Stimulated activated CD4-positive, alpha-beta T cell treated with anti-CD3 and anti-CD28 coated beads, Interleukin-12 subunit alpha, Interleukin-12 subunit beta, amount 100 ng/mL, for 48 hours (primary cell): ENCODE measurements at places on chromosomes 6 and 20.

- no peak for DNase-seq
Observed at GRCh38 chr6:42281570-42281969, 63.9 kb upstream of the MRPS10 start.

DNA sequence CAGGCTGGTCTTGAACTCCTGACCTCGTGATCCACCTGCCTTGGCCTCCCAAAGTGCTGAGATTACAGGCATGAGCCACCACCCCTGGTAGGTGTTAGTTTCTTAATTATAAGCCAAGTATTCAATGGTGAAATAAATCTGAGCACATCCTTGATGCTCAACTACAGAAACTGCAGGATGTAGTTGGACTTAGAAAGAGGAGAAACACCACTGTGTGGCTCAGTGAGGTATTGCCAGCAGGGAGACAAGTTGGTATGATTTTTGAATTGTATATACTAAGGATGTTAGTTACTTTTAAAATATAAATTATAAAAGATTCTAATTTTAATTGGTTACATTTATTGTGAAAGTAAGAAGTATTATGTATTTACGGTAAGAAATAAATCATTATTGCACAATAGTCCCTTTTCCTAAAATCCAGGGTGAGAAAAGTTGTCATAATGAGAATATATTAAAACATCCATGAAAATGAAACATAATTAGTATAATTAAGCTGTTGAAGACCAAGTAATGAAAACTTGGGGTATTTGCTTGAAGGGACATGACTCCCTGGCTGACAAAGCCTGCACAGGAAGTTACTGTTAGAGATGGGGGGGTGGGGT lies 17.6 kb downstream of the SLC18B1 start:
- DNase-seq = no peak

GRCh38 chr6:108250240-108250866 lies 10.5 kb downstream of the SNX3 start:
- no peak for DNase-seq

DNA sequence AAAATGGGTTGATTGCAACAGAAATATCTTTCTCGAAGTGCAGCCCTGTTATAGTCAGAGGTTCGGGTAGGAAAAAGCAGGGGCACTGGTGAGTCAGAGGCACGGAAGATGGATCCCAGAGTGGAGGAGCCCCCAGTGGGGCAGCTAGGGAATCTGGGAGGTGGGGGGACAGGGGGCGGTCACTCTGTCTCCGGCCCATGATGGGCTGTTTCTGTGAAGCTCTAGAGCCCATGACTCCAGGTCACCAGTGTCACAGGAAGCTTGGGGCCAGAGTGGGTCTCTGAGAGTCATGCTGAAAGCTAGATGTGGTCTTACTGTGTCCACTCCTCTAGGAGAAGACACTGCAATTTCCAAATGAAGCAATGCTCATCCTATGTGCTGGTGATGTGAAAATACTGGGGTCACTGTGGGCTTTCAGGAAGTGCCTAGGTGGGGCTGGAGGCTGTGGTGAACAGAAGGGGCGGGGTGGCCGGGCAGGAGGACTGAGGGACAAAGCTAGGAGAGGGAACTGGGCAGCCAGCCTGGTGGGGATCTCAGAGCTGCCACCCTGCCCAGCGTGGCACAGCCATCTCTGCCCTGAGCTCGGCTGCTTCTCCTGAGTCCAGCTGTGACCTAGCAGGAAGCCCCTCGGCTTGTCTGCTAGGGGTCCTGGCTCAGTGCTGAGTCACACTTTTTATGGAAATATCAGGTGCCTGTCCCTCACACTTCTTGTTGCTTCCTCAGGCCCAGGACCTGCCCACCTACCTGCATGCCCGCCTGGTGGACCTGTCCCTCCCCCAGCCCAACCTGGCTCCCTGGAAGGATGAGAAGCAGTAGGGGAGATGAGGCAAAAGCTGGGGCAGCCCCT lies 54.2 kb downstream of the IRF4 start:
- DNase-seq = no peak

- no peak for DNase-seq
Observed at GRCh38 chr6:121437851-121438651, 2.6 kb downstream of the GJA1 start.

GRCh38 chr6:142696123-142697000 lies 248.6 kb downstream of the HIVEP2 start:
- no peak for DNase-seq
